ENCODE measurements at places on chromosomes 13 and 19.

- DNase-seq: no peak
These were observed 128.2 kb downstream of the PCDH9 start for GRCh38 chr13:67101730-67102467.

DNA sequence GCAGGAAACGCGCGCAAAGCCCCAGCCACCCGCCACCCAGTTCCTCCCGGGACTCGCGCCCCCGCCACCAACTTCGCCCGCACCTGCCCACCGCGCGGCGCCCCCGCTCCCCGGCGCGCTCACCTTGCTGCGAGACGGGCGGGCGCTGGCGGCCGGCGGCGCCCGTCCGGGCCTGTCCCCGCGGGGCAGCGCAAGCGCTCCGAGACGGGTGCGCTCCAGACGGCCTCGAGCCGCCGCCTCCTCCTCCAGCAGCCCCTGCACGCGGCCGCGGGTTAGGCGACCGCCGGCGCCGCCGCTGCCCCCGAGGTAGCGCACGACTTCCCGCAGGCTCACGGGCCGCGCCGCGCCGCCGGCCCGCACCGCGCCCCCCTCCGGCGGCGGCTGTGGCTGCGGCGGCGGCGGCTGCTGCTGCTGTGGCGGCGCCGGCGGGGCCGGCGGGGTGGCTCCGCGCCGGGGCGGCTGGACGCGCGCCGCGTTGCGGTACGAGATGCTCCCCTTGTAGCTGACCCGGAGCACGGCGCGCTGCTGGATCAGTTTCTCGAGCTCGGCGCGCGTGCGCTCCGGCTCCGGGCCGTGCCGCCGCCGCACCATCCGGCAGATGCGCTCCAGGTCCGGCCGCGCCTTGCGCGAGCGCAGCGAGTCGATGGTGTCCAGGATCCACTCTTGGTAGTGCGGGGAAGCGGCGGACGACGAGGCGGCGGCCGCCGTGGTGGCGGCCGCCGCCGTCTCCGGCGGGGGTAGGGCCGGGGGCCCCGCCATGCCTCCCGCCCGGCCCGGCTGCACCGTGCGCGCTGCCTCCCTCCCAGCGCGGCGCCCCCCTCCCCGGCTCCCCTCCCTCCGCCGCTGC is 666 bp downstream of the SAMD1 start:
- DNase-seq: peak; percentile 75

- DNase-seq: peak; percentile 82
These were observed 4.8 kb downstream of the FCHO1 start for GRCh38 chr19:17755977-17756670.

GRCh38 chr19:18710186-18710585 is 26.7 kb downstream of the CRTC1 start:
- no peak for DNase-seq

DNA sequence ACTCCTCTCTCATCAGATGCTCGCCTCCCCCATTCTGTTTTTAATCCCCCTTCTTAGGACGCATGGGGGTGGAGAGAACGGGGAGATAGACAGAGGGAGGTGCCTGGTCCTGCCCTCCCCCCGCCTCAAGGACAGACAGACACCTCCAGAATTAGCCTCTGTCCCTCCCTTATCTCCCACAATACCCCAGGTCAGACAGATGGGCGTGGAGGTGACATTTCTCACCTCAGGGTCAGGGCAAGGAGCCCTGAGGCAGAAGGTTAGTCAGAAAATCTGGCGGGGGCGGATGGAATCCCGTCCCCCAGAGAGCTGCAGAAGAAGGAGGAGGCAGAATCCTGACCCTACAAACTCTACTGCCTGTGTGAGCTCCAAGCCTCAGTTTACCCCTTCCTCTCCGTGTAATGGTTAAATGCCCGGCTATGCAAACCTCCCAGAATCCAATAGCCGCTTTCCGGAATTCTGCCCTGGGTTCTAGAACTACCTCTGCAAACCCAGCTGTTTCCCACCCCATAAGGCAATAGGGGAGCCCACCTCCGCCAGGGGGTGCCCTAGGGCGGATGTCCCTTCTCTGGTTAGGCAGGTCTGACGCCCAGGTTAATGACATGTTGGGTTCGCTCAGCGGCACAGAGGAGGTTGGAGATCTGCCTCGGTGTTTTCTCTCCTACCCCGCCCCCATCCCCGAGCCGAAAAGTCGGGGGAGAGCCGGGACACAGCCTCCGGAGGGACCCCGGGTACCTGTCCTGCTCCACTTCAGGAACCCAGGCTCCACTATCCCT is 900 bp downstream of the PPP1R13L start:
- peak; percentile 74 for DNase-seq

DNA sequence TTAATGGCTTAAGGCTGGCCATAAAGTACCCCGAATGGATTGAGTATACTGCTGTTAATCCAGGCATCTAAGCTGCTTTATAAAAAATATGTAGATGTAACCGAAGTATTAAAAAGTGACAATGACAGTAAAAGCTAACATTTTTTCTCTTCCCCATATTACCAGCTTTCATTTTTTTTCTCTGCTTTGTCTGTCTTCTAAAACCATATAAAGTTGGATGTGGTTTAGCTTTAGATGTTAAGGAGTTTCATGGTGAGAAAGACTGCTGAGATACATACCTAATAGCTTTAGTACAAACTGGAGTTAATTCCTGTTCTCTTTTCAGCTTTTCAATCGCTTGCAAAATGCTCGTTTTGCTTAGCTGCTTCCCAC is 838 bp downstream of the AKAP11 start:
- no peak for DNase-seq

DNA sequence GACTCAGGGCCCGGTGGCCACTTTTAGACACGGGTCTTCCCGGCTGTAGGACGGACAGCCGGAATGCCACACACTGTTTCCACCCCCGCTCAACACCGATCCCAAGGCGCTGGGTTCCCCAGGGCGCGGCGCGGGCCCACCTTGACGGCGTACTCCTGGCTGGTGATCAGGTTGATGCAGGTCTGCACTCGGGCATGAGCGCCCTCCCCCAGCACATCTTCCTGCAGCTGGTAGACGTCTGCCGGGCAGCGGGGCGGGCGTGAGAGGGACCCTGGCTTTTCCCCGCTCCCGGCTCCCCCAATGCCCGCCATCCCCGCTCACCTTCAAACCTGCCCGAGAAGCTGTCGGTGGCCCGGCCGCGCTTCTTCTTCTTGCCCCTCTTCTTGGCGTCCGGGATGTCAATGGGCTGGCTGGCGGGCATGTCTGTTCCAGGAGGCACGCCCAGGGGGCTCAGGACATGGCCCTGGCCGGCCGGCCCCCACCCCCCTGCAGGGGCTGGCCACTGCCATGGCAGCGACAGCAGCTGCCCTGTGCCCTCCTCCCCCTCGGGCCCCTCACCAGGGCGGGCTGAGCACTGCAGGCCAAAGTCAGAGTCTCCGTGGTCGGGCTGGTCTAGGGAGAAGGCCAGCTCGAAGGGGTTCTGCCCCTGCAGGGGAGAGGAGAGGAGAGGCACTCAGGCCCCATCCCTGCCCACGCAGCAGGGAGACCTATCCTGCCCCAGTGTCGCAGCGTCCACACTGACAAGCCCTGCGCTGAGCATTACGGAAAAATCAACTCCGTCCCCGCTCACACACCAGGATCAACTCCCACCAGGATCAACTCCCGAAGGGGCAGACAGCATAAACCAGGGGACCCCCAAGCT is 4.8 kb downstream of the MKNK2 start:
- DNase-seq: peak; percentile 35

- DNase-seq: peak; percentile 48
These were observed 52.8 kb downstream of the TNFSF13B start for GRCh38 chr13:108322206-108322824.

GRCh38 chr19:3801412-3802096 is 15.4 kb upstream of the MATK start:
- DNase-seq: peak; percentile 66

GRCh38 chr13:35630551-35631275 is 154.2 kb upstream of the MAB21L1 start:
- DNase-seq: peak; percentile 9

DNA sequence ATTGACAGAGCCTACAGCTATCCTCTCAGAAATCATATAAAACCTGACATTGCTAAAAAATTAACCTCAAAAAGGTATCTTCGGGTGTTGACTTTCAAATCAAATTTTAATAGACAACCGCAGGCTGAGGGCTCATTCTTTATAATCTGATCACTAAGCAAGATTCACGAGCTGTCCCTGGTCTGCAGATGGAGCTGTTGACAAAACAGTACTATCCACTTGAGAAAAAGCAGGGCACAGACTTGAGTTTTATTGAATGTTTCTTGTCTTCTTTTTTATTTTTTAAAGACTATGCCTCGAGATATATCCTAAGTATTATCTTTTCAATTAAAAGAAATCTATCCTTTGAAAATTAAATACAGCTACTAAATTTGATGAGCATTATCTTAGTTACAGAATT is 540.5 kb downstream of the PCDH9 start:
- DNase-seq: peak; percentile 18
